Activated naive CD4-positive, alpha-beta T cell treated with anti-CD3 and anti-CD28 coated beads, Interleukin-2, amount 50 U/mL, for 72 hours (primary cell): ENCODE measurements at places on chromosomes 4 and X. TPM values are rescaled to one million over a fixed set of nuclear protein-coding genes. Genes with fewer than 3 reads are reported as not detected.

The DCUN1D4 gene
- total RNA-seq = 46.9 TPM

The ACSL4 gene
- total RNA-seq = 64.1 TPM

The GAGE1 gene
- not detected for total RNA-seq

GRCh38 chrX:139930916-139931645 lies 1.8 kb downstream of the ATP11C start:
- peak; percentile 7 for DNase-seq

DNA sequence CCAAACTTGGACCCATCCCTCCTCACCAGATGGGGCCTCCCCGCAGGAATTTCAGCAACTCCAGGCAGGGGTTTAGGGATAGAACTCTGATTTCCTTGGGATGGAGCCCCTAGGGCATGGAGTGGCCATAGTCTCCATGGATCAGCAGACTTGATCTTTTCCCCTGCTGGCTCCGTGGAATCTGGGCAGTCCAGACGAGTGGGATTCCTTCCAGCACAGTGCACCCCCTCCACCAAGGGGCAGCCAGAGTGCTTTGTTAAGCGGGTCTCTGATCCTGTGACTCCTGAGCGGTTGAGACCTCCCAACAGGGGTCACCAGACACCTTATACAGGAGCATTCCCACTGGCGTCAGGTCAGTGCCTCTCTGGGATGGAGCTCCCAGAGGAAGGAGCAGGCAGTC lies 40.4 kb downstream of the ENPP6 start:
- no peak for DNase-seq

DNA sequence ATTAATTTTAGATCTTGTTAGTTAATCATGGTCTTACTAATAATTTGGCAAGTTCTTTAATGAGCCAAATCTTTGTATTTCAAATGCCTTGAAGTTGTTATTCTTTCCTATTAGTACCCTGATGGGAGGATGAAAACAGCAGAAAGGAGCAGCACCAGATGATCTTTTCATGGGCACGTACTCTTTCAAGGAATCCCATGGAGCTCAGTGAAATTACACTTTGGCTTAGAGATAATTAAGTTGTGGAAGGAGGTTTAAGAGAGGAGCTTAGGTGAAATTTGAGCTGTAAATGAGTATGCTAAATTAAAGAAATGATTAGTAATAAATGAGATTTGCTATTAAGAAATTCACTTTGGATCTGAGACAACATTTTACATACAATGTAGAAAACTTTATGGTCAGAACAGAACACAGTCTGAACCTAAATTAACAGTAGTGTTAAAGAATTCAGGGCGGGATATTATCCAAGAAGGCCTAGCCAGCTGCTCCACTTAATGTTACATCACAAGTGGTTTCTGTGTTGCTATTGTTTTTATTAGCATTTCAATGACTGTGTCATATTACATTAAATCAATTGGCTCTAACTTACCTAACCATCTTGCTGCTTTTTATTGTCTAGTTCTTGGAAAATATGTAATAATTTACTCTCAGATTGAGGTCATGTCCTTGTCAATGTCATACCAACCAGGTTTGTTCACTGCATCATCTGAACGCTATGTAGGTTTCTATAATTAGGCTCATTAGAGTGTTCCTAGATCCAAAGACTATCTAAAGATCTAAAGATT lies 3.9 kb downstream of the MTHFD2L start:
- DNase-seq = no peak

DNA sequence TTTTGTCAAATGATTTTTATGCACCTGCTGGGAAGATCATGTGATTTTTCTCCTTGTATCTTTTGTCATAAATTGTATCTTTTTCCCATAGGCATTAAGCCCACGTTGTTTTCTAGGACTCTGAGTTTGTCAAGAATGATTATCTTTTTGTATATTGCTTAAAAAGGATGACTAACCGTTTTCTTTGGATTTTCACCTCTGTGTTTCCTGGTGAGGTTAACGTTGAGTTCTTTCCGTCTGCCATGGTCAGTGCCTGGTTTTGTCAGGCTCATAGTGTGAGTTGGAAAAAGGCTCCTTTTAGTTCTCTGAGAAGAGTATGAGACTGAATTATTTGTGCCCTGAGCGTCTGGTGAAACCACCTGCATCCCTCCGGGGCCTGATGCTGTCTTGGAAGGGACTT lies 21.9 kb downstream of the PCGF3 start:
- DNase-seq = no peak

DNA sequence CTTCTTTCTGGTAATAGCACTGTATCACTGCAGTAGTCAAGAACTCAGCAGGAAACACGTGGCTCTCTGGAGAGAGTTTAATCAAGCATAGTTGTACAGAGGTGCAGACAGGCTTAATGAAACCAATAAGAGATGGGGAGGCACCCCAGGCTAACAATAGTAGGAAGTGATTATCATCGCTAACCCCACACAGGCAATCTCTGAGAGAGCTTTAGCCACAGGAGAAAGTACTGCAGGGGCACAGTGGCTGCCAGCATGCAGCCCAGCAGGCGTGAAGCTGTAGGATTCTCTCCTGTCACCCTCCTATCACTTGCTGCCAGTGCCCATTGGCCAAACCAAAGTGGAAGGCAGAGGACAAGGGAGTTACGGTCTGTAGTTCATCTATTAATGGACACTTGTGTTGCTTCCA lies 450.0 kb upstream of the RASGEF1B start:
- no peak for DNase-seq
